ENCODE measurements at places on chromosomes 3 and 15. TPM values are rescaled to one million over a fixed set of nuclear protein-coding genes. Genes with fewer than 3 reads are reported as not detected.
A peak's percentile ranks its signal among the peaks of the same experiment; 100 is the strongest.

DNA sequence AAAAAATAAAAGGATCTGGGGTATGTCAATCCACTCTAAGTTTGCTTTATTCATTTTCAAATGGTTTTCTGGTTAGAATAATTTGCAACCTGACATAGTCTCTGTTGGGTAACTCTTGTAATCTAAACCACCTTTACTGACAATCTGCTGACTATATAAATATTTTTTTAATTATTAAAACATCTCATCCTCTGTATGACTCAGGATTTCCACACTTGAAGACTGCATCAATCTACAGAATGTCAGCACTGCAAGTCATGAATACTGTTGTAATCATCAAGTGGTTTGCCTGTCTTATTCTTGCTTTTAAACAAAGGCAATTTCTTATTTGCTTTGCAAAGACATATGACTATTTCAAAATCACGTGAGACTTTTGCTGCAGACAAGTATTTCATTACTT, 42.1 kb downstream of the VGLL3 start:
- no peak overlapping the region for H3K4me3 ChIP-seq
- no peaks in the 10 kb centered on the region for H3K36me3 ChIP-seq
- H3K27ac ChIP-seq = no peak overlapping the region
- H3K4me1 ChIP-seq = peaks cover 25% of the 10 kb centered on the region
- no peaks in the 10 kb centered on the region for H3K27me3 ChIP-seq

Gene NT5DC2
- total RNA-seq = 389 TPM

Gene EPHA6
- total RNA-seq = 0.96 TPM

DNA sequence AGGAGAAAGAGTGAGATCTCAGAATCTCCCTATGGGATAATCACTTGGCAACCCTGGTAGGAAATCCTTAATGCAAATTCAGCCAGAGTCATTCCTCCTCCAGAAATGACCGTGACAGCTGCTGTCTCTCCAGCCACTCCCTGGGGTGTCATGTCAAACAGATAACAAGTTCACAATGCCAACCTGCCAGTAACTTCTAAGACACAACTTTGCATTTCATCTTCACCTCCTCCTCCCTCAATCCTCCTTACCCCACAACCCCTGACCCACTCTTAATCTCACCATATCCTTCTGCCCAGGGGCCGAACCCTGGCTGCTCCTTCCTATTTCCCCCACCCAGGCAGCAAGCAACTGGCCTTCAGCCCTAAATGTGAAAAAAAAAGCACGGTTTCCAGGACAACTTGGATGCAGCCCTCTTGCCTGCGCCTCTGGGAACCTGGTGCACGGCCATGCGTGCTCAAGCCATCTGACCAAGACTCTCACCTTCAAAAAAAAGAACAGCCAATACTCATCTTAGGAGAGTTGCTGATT, 166.0 kb downstream of the NTRK3 start:
- no peak overlapping the region for H3K27ac ChIP-seq
- H3K27me3 ChIP-seq = peaks cover 25% of the 10 kb centered on the region
- no peak for DNase-seq

DNA sequence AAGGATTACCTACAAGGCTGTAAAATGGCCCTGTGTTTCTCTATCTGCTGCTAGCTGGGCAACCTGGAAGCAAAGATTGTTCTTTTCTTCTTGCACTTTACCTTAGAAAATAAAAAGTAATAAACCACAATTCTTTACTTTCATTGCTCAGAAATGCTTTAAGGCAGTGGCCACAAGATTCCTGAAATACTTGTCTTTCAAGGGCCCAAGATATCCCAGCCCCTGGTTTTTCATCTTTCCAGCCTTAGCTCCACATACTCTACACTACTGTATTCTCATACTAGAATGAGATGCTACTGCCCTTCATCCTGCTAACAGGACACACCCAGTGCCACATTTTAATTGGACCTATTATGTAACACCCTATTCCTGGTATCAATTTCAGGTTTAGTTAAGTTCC, 78.9 kb downstream of the GTF2E1 start:
- no peaks in the 10 kb centered on the region for H3K4me1 ChIP-seq
- no peak overlapping the region for H3K27ac ChIP-seq
- H3K36me3 ChIP-seq = no peaks in the 10 kb centered on the region
- DNase-seq = no peak

DNA sequence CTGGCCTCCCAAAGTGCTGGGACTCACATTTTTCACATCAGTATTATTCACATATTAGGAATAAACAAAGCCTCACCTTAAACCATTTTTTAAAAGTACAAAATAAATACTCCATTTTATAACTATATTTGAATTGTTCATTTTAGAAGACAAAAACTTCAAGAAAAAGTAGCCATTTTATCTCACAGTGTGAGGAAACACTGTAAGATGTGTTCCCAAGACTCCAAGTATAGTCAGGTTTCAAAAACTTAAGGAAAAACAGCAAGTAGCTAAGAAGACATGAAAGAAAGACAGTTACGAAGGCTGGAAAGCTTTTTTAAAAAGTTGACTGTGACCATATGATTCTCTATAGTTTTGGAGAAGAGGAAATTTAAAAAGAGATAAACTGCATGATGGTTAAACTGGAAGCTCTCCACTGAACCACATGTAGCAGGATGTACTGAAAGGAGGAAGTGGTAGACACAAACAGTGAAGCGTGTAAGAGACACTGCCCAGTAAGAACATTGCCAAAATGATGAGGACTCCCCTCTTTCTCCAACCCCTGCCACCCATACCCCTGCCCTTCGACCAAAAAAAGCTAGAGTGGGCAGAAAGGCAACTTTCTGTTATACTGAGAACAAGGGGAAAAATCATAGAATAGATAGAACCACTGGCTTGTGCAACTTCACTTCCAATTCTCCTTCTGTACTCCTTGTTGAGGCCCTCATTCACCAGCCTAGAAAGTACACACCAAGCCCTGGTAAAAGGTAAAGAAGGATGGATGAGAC, 6.2 kb upstream of the TMF1 start:
- H3K27ac ChIP-seq = no peak overlapping the region
- H3K4me1 ChIP-seq = no peaks in the 10 kb centered on the region
- no peak for DNase-seq
- no peak overlapping the region for H3K4me3 ChIP-seq
- no peaks in the 10 kb centered on the region for H3K27me3 ChIP-seq

Gene IQCH
- 2.8 TPM for total RNA-seq

GRCh38 chr3:116473602-116474001, 28.3 kb upstream of the LSAMP start:
- H3K4me1 ChIP-seq = peaks cover 7% of the 10 kb centered on the region
- H3K27me3 ChIP-seq = no peaks in the 10 kb centered on the region
- peaks cover 5% of the 10 kb centered on the region for H3K36me3 ChIP-seq
- H3K4me3 ChIP-seq = no peak overlapping the region
- no peak for DNase-seq

DNA sequence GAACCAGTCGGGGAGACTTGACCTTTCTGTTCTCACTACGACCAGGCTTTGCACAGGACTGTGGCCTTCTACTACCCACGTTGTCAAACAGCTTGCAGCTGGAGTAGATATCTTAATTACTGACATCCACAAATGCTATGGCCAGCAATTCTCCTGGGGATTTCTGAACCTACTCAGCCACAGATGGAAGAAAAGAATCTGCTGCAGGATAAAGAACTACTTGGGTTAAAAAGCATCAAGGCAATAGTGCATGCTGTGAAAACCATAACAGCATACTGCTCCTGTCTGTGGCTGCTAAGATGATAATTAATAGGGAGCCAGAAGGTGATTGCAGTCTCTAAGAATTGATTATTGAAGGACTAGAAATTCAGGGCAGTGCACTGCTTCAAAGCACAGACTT, 859.2 kb upstream of the SEMA6D start:
- no peaks in the 10 kb centered on the region for H3K36me3 ChIP-seq
- DNase-seq = no peak
- no peak overlapping the region for H3K27ac ChIP-seq
- H3K27me3 ChIP-seq = no peaks in the 10 kb centered on the region
- peaks cover 17% of the 10 kb centered on the region for H3K4me1 ChIP-seq

GRCh38 chr3:122305818-122306621, 19.0 kb upstream of the CSTA start:
- no peak overlapping the region for H3K4me3 ChIP-seq
- H3K27me3 ChIP-seq = peaks cover 7% of the 10 kb centered on the region
- no peaks in the 10 kb centered on the region for H3K36me3 ChIP-seq
- no peak for DNase-seq

GRCh38 chr3:12891985-12892839, 50.8 kb upstream of the RPL32 start:
- no peak overlapping the region for H3K4me3 ChIP-seq
- no peaks in the 10 kb centered on the region for H3K36me3 ChIP-seq
- H3K27ac ChIP-seq = no peak overlapping the region
- peaks cover 14% of the 10 kb centered on the region for H3K4me1 ChIP-seq
- peak; percentile 52 for DNase-seq

Gene RASGRF1
- 0.16 TPM for total RNA-seq

Gene TMC3
- total RNA-seq = not detected

Gene SERPINI2
- total RNA-seq = 0.86 TPM

DNA sequence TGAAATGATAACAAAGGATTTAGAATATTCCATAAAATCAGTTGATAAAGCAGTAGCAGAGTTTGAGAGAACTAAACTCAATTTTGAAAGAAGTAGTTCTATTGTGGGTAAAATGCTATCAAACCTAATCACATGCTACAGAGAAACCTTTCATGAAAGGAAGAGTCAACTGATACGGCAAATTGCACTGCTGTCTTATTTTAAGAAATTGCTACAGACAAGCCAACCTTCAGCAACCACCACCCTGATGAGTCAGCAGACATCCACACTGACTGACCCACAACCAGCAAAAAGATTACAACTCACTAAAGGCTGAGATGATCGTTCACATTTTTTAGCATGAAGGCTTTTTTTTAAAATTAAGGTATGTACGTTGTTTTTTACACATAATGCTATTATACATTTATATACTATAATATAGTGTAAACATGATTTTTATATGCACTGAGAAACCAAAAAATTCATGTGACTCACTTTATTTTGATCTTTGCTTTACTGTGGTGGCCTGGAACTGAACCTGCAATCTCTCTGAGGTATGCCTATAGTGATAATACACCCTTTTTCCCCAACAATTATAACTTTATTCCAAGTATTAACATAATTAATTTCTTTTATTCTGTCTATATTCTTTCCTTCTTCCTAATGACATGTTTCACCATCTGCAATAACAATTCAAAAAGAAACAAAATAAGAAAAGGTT, 109.9 kb downstream of the TBC1D5 start:
- no peak overlapping the region for H3K4me3 ChIP-seq
- DNase-seq = no peak
- no peaks in the 10 kb centered on the region for H3K27me3 ChIP-seq
- H3K36me3 ChIP-seq = peaks cover 2% of the 10 kb centered on the region
- H3K27ac ChIP-seq = no peak overlapping the region

DNA sequence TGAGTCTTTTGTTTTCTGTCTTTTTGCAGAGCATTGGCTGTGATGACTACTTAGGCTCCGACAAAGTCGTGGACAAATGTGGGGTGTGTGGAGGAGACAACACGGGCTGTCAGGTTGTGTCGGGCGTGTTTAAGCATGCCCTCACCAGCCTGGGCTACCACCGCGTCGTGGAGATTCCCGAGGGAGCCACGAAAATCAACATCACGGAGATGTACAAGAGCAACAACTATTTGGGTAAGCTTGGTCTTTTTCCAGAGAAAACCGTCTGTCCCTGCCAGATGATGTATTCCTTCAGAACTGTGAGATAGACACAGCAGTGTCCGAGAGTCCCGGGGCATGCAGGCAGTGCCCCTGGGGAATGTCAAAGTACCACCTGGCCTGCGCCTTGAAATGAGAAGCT, 149.9 kb upstream of the NR2E3 start:
- H3K36me3 ChIP-seq = no peaks in the 10 kb centered on the region
- peaks cover 11% of the 10 kb centered on the region for H3K4me1 ChIP-seq
- DNase-seq = no peak
- H3K27me3 ChIP-seq = no peaks in the 10 kb centered on the region
- no peak overlapping the region for H3K4me3 ChIP-seq
- H3K27ac ChIP-seq = no peak overlapping the region

GRCh38 chr15:57031605-57032004, 113.2 kb downstream of the TCF12 start:
- H3K36me3 ChIP-seq = peaks cover 6% of the 10 kb centered on the region
- no peak for DNase-seq
- no peaks in the 10 kb centered on the region for H3K27me3 ChIP-seq

DNA sequence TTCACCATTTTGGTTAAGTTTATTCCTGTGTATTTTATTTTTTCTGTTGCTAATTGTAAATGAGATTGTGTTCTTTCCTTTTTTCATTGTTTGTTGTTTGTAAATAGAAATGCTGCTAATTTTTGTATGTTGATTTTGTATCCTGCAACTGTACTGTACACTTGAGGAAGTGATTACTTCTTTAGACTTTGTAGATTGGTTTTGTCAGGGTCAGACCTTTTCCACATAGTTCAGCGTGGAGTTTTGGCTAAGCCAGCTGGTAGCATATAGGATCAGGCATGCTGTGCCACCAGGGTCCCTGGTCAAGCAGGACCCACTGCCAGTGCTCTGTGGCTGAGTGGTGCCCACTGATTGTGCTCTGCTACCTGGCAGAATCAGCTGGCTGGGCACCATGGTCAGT, 80.1 kb downstream of the CD200 start:
- no peaks in the 10 kb centered on the region for H3K4me1 ChIP-seq
- DNase-seq = no peak
- H3K27ac ChIP-seq = no peak overlapping the region
- peaks cover 7% of the 10 kb centered on the region for H3K36me3 ChIP-seq

Gene MST1R
- 2.6 TPM for total RNA-seq

GRCh38 chr15:67164811-67165253, 89.6 kb downstream of the AAGAB start:
- peaks cover 10% of the 10 kb centered on the region for H3K36me3 ChIP-seq
- no peak overlapping the region for H3K27ac ChIP-seq
- no peak for DNase-seq
- no peaks in the 10 kb centered on the region for H3K27me3 ChIP-seq
- H3K4me1 ChIP-seq = peaks cover 52% of the 10 kb centered on the region
- H3K4me3 ChIP-seq = no peak overlapping the region

Gene SPATA12
- total RNA-seq = not detected

DNA sequence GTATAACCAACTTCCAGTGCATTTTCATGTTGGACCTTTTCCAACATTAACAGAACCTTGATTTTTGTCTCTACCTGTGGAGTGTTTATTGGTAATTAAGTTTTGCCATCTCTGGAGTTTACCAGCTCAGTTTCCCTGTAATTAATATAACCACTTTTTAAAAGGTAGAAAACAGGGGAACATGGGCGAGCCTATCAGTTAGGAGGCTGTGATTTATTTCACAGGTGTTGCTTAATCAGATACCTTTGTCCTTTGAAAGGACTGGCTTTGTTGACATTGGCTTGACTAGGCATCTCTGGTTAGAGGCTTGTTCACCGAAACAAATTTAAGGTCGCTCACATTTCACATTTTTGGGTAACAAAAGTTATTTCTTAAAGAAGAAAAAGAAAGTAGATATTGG, 622 bp downstream of the NAALADL2 start:
- no peak for DNase-seq
- no peak overlapping the region for H3K4me3 ChIP-seq
- H3K27ac ChIP-seq = no peak overlapping the region
- no peaks in the 10 kb centered on the region for H3K27me3 ChIP-seq
- H3K36me3 ChIP-seq = no peaks in the 10 kb centered on the region

GRCh38 chr3:57184526-57184925, 15.3 kb downstream of the HESX1 start:
- peaks cover 12% of the 10 kb centered on the region for H3K4me1 ChIP-seq
- no peaks in the 10 kb centered on the region for H3K36me3 ChIP-seq
- no peak for DNase-seq
- no peak overlapping the region for H3K4me3 ChIP-seq

Gene PCSK6
- total RNA-seq = 4.5 TPM

Gene LPCAT4
- 59.7 TPM for total RNA-seq
